CD8-positive, alpha-beta memory T cell (primary cell): ENCODE measurements at places on chromosomes 1 and 21.

DNA sequence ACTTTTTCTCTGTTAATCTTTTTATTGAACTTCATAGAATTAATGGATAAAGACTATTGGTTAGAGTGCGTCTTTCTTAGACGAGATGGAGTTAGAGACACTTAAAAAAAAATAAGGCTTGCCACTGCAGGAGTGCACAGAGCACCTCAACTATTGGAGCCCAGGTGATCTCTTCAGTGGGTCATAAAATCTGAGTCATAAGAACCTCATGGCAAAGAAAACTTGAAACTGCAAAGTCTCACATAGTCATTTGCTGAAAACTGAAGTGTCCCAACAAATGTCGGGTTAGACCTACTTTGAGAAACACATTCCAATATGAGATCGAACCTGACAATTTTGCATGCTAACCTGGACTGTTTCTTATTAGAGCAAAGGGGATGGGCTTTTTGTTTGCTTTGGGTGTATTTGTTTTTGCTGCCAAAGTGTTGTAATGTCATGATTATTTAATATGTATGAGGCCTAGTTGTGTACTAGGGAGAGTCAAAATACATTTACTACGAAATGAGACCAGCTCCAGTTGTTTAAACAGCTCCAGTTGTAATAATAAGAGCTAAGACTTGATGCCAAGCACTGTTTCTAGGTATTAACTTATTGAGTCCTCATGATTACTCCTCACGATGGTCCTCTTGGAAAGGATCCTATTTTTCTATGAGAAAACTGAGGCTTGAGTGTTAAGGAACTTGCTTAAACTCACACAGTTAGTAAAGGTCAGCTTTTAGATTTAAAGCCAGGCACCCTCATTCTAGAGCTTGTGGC lies 65.1 kb downstream of the DDR2 start:
- DNase-seq = no peak

DNA sequence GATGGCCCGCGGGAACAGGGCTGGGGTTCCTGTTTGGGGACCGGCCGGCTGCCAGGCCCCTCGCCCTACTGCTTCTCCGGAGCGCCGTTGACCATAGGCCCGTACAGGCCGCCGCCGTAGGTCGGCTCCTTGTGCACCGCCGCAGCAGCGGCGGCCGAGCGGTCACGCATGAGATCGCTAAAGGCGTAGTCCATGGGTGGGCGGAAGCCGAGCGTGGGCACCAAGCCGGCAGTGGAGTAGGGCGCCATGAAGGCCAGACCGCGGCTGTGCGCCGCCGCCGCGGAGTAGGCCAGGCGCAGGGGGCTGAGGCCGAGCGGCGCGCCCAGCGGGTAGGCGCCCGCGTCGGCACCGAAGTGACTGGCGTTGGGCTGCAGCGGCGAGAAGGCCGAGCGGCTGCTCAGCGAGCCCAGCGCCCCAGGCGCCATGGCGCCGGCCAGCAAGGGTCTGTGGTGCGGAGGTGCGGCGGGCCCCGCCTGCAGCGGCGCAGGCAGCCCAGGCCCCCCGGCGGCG lies 4.6 kb downstream of the DMRTA2 start:
- no peak for DNase-seq

- DNase-seq = no peak
Measured at GRCh38 chr21:40672602-40673001, 174.4 kb downstream of the DSCAM start.

GRCh38 chr1:22259551-22260282 lies 116.8 kb upstream of the WNT4 start:
- DNase-seq = no peak

DNA sequence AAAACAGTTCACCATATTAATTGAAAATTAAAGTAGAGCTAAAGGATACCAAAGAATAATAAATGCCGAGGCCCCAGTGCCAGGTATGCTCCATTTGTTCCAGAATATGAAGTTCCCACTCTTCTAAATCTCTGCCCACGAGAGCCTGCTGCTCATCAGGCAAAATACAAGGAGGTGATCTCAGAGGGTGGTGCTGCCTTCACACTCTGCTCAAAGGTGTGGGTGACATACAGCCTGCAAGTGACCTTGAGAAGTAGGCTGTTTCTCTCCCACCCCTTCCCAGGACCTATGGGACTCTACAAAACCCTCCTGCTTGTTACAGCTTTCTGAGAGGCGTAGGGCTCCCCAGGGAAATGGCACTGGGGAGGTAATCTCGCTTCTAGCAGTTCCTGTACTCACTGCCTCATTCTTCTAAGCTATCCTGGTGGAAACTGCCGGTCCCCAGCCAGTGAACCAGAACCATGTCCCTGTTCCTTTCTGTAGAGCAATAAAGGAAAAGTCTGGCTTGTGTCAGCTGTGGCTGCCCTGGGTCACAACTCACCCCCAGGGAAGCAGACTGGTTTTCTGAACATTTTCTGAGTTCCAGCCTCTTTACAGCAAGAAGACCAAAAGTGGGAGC lies 26.9 kb upstream of the DPT start:
- DNase-seq = no peak

GRCh38 chr1:20446796-20447195 lies 39.2 kb downstream of the CAMK2N1 start:
- DNase-seq = no peak

DNA sequence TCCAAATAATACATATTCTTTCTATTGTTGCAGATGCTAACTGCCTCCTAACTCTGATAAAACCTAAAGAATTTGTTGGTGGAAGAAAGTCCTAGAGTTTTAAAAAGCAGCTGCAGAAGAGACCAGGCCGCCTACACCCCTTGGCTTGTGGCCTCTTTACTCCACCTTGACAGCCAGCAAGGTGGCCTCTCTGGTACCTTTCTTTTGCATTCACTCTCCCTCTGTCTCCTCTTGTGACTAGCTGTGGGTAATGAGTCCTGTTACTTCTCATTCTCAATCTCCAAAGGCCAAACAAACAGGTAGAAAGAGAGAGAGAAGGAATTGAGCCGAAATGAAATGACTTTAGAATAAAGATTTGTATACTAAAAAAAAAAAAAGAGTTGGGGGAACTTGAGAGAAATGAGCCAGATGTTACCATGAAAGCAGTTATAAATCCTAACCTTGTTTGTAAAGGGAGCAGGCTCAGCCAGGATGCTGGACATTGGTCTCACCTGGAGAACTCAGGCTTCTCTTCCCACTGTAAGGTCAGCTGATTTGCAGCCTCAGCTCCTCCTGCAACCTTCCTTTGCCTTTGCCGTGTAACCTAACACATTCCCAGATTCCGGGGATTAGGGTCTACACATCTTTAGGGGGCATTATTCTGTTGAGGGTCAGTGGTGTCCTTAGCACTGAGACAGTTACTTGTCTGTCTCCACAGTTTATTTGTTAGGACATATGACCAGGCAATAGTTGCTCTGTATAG lies 164.1 kb upstream of the IRF2BP2 start:
- DNase-seq = no peak

- no peak for DNase-seq
Measured at GRCh38 chr1:242836423-242836822, 311.9 kb upstream of the PLD5 start.

GRCh38 chr1:216766633-216767327 lies 43.6 kb upstream of the ESRRG start:
- no peak for DNase-seq

GRCh38 chr1:168609741-168610510 lies 33.5 kb downstream of the XCL1 start:
- DNase-seq = no peak

DNA sequence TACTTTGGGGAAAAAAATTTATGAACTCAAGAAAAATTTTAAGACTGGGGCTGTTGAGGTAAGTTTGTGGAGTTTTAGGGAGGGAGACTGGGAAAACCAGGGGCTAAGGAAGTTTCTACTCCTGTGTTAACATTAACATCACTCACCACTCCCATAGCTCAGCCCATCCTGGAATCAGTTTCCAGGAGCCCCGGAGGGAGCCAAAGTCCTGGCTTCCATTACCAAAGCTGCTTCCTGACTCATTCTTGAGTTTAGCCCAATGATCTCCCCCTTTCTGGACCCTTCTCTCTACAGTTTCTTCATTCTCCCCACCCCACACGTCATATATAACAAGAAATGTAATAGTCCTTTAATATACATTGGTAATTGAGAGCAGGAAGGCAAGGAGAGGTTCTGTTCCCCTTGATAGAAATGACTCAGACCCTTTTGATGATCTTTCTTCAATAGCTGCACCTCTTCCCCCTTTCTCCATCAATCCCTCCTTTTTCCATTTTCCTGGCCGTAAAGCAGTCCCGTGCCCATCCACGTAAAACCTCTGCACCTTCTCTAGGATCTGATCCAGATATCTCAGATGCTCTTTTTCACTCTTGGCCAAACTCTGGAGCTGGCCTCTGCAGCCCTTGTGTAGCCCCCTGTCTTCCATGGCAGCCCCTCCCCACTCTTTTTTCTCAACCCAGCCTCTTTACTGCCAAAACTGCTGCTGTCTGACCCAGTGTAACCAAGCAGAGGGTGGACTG lies 4.6 kb upstream of the PIAS3 start:
- no peak for DNase-seq

DNA sequence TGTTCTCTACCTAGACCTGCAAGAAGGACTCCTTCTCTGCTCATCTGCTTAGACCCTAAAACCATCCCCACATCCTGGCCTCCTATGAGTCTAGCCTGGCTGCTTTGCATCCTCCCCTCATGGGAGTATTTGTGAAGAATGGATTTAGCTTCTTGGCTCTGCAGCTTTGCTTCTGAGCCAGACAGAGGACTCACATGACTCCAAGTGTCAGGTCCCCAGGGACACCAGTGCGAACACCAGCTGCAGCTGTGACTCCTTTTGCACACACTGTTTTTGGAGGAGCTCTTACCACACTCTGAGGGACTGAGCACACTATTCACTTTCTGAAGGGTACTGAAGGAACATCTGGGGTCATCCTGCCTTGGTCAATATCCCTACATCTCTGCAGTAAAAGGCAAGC lies 131.8 kb upstream of the SGIP1 start:
- DNase-seq = no peak

DNA sequence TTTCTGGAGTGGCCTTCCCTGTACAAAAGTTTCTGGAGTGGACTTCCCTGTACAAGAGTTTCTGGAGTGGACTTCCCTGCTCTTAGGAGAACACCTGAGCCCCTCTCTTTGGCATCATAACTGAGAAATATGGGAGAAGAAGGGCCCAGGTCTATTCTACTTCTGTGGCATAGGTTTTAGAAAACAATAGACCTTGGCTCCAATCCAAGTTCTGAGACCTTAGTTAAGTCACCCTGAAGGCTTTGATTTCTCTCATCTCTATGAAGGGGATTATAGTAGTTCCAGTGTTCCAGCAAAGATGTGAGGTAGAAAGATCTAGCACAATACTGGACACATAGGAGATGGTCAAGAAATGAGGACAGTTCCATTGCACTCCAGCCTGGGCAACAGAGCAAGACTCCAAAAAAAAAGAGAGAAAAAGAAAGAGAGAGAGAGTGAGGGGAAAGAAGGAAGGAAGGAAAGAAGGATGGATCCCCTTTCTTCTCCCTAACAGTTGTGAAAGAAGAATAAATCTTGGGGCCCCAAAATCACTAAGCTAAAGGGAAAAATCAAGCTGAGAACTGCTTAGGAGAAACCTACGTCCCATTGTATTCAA lies 13.3 kb upstream of the EIF4G3 start:
- no peak for DNase-seq

GRCh38 chr1:183831311-183831710 lies 26.4 kb downstream of the RGL1 start:
- no peak for DNase-seq
